ENCODE measurements at places on chromosomes 5 and 9. TPM values are rescaled to one million over a fixed set of nuclear protein-coding genes. Genes with fewer than 3 reads are reported as not detected.

Gene CDH9
- not detected for total RNA-seq

- DNase-seq, result no peak
Measured at GRCh38 chr9:84829471-84829870, 159.9 kb downstream of the NTRK2 start.

GRCh38 chr5:81020478-81021167 lies 60.5 kb downstream of the RASGRF2 start:
- DNase-seq, result no peak

DNA sequence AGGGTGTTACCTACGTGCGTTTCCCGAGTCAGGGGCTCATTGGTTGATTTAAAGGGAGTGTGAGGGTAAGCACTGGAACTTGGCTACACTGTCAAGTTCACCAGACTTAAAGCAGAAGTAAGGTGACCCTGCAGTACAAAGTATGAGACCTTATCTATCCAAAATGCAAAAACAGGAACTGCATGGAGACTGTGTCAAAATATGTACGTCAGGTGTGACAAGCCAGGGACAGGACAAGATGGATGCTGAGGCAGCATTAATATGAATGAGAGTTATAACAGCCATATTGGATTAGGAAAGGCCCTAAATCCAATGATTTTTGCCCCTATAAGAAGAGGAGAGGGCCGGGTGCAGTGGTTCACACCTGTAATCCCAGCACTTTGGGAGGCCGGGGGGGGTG lies 15.4 kb upstream of the SUSD3 start:
- DNase-seq, result no peak

DNA sequence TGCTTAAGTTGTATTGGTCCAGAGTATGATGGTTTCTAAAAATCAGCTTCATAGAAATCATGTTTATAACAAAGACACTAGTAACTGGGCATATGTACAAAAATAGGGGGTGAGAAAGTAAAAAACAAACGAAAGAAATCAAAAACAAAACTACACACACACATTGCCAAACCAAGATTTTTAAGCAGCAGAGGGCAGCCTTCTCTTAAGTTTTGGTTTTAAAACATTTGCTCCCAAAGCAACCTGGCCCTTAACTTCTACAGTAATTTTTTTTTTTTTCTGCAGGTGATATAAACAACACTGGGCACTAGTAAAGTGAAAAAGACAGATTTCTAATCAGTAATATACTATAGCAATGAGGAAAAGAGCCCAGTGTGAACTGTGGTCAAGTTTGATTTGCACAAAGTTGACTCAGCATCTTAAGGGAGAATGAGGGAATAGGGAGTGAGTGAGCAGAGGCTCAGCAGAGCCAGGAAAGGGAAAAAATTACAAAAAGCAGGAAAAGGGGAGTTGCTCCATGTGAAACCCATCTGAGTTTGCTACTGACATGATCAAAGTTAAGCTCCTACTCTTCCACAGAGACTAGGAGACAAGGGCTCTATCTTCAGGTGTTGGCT lies 13.4 kb upstream of the GAPT start:
- DNase-seq, result no peak

DNA sequence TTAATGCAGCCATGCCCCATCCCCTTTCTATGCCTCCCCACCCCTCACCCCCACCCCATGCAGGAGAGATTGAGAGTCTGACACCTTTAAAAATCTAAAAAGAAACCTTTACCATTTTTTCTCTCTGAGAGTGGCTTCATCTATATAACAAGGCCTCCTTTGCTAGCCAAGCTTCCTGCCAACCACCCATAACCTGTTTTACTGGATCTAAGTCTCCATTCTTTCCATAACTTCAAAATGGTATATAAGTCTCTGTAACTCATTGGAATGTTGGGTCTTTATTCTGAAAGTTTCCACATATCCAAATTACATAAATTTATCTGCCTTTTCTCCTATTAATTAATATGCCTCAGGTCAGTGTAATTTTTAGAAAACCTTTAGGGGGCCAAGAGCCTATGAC lies 1174.0 kb downstream of the MAT2B start:
- DNase-seq, result no peak

DNA sequence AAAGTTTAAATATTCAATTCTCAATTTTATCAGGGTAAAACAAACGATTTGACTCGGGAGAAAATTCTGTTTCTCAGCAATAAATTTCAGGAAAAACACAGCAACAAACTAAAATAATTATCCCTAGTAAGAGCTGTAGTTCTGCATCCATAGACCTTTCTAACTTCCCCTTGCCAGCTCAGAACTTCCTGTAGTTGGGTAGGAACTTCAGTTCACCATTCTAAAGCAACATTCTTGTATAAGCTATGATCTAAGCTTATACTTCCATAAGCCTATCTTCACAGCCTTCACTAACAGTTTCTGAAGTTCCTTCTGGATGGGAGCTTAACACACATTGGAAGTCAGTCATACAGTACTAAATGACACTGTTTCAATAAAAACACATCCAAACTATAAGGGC lies 96.6 kb downstream of the UBAP2 start:
- DNase-seq, result no peak

GRCh38 chr5:117131048-117131679 lies 556.5 kb upstream of the SEMA6A start:
- no peak for DNase-seq

- no peak for DNase-seq
Measured at GRCh38 chr5:164470312-164470711, 964.9 kb downstream of the MAT2B start.

DNA sequence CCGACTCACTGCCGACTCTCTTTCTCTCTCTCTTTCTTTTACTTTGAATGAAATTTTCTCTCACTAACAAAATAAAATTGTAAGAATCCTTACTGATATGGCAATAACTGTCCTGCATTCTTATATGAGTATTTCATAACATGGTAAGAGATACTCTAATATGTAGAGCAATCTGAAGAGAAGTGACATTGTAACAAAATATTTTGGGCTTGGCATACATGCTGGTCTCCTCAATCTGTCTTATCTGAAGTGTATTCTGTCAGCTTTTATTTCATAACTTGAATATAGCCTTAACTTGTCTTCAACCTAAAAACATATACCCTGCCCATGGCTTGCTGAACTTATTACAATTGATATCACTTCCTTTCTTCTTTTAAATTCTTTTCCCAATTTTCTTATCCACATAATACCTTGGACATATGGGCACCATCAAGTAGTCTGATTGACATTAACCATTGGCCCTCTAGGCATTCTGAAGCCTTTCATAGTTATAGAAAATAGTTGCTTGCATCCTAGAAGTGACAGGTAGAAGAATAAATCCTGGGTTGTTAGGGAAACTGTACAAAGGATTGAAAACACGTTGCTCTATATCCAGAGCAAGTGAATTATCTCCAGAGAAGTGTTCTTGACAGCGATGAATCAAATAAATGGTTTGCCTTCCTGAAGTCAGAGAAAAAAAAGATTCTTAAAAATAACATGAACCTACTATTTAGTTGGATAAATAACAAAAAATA lies 537.6 kb upstream of the TYRP1 start:
- no peak for DNase-seq

DNA sequence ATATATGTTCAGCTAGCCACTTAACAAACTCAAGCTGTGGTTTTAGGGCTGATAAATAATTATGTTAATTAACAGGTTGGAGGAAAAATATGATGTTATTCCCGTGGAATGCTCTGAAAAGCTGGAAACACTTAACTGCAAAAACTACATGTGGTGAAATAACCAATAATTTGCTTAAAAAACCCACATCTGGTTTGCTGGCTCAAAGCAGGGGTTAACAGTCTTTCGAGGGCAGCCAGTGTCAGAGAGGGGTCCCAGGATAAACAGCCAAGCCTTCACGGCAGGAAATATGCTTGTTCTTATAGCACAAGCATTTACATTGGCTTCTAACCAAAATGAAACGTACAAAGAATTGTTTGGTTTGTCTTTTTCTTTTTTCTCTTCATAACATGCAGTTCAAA lies 254.0 kb upstream of the GAS1 start:
- peak; percentile 53 for DNase-seq

DNA sequence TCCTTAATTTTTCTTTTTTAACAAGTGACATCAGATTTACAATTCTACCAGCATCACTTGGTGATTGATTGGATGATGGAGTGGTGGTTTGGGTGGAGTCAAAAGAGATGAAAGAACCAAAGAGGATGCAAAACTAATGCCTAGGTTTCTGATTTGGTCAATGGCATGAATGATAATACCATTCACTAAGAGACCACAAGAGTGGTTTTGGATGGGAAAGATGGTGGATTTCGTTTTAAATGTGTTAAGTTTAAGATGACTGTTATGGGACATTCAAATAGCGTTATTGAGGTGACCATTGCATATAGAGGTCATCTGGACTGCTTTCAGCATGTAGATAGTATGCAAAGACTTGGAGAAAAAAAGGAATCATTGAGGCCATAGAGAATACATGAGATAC lies 3.6 kb downstream of the SMC5 start:
- no peak for DNase-seq

- DNase-seq, result no peak
Measured at GRCh38 chr5:137394380-137394779, 104.7 kb downstream of the SPOCK1 start.
